ENCODE measurements at places on chromosomes 11 and 22.

DNA sequence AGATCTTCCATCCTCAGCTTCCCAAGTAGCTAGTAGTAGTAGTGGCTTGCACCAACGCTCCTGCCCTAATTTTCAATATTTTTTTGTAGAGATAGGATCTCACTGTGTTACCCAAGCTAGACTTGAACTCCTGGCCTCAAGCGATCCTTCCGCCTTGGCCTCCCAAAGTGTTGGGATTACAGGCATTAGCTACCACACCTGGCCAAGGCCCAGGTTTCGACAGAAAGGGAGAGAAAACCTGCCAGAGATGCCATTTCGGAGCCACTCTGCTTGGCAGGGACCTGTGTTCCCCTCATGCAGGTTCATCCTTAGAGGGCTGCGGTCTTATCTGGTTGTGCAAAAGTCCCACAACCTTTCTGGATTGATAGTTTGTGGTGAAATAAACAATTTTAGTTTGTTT lies 41.4 kb downstream of the FAM83F start:
- no peak for DNase-seq
- no peak overlapping the region for H3K27ac ChIP-seq
- no peak overlapping the region for H3K4me3 ChIP-seq
- no peaks in the 10 kb centered on the region for H3K27me3 ChIP-seq
- no peaks in the 10 kb centered on the region for H3K36me3 ChIP-seq

- peaks cover 50% of the 10 kb centered on the region for H3K4me1 ChIP-seq
- DNase-seq, result no peak
- no peaks in the 10 kb centered on the region for H3K36me3 ChIP-seq
Observed at GRCh38 chr11:1748636-1749394, 1.6 kb downstream of the IFITM10 start.

GRCh38 chr22:25327018-25327755 lies 107.7 kb downstream of the CRYBB2 start:
- H3K36me3 ChIP-seq, result no peaks in the 10 kb centered on the region
- no peak for DNase-seq
- no peaks in the 10 kb centered on the region for H3K27me3 ChIP-seq
- H3K27ac ChIP-seq, result no peak overlapping the region
- H3K4me3 ChIP-seq, result no peak overlapping the region
- no peaks in the 10 kb centered on the region for H3K4me1 ChIP-seq

- DNase-seq, result no peak
- H3K4me3 ChIP-seq, result no peak overlapping the region
- H3K36me3 ChIP-seq, result no peaks in the 10 kb centered on the region
- H3K27me3 ChIP-seq, result no peaks in the 10 kb centered on the region
- no peaks in the 10 kb centered on the region for H3K4me1 ChIP-seq
- no peak overlapping the region for H3K27ac ChIP-seq
Observed at GRCh38 chr11:5317292-5317691, 6.8 kb downstream of the OR51B2 start.

GRCh38 chr11:120612513-120613263 lies 101.1 kb downstream of the GRIK4 start:
- no peaks in the 10 kb centered on the region for H3K27me3 ChIP-seq
- H3K27ac ChIP-seq, result no peak overlapping the region
- no peak overlapping the region for H3K4me3 ChIP-seq
- no peaks in the 10 kb centered on the region for H3K36me3 ChIP-seq
- H3K4me1 ChIP-seq, result peaks cover 15% of the 10 kb centered on the region
- DNase-seq, result no peak

DNA sequence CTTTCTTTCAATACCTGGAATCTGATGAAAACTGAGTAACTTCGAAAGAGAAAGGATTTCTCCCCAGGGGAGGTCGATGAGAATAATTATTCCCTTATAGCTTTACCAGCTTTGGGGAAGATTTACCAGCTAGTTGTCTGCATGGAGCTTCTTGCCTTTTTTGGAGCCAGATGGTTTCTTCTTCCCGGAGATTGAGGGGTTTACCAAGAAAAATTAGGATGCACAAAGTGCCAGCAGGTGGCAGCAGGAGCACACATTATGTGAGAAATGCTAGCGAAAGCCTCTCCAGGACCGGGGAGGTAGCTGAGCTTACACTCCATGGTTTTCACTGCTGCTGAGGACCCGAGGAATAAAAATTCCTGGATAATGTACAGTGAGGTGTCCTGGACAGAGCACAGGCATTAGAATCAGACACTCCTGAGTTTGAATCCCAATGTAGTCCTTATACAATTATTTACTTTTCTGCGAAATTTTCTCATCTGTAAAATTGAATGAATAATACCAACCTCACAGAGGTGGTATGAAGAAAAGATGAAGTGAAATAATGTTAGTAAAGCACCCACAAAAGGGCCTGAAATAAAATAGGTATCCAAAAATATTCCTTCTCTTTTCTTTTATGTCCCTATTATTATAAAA lies 46.0 kb upstream of the PARVA start:
- H3K4me1 ChIP-seq, result peaks cover 8% of the 10 kb centered on the region
- no peaks in the 10 kb centered on the region for H3K36me3 ChIP-seq
- no peak overlapping the region for H3K27ac ChIP-seq
- no peak overlapping the region for H3K4me3 ChIP-seq
- no peak for DNase-seq

DNA sequence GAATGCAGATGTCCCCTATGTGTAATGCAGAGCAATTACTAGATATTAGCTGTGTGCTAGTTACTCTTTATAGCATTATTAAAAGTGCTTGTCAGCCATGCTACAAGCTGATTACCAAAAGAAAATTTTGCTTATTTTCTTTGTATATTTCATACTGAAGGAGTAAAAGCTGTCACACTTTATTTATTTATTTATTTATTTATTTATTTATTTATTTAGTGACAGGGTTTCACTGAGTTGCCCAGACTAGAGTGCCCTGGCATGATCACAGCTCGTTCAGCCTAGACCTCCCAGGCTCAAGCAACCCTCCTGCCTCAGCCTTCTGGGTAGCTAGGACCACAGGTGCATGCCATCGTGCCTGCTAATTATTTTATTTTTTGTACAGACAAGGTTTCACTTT lies 4.3 kb upstream of the MTNR1B start:
- no peaks in the 10 kb centered on the region for H3K4me1 ChIP-seq
- no peaks in the 10 kb centered on the region for H3K36me3 ChIP-seq
- no peak overlapping the region for H3K4me3 ChIP-seq
- DNase-seq, result no peak
- H3K27me3 ChIP-seq, result peaks cover 6% of the 10 kb centered on the region

- peaks cover 24% of the 10 kb centered on the region for H3K4me1 ChIP-seq
- no peaks in the 10 kb centered on the region for H3K27me3 ChIP-seq
- DNase-seq, result no peak
- H3K4me3 ChIP-seq, result no peak overlapping the region
- H3K36me3 ChIP-seq, result no peaks in the 10 kb centered on the region
Observed at GRCh38 chr11:11988099-11988651, 20.3 kb downstream of the DKK3 start.

DNA sequence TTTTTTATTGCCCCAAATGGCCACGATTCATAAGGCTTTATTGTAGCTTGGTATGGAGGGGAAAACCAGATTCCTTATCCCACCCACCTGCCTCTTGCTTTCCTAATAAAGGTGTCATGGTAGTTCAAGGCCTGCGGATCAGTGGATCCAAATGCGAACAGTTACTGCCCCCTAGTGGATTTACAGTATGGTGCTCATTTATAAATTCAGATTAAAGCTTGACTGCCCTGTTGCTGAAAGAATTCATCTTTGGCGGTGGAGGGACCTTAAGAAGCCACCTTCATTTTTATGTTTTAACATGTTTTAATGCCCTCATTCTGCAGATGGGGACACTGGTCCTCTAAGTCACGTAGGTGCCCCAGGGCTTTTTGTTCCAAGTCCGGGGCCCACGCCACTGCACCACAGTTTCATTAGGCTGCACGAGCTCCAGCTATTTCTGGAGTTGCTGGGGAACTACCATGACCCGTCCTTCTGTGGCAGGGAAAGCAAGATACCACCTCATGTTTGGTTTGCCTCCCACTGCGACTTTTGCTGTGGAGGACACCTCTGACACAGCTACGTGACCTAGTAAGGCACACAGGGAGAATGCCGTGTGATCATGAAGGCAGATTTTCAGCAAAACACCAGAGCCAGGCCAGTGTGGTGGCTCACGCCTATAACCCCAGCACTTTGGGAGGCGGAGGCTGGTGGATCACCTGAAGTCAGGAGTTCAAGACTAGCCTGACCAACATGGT lies 15.6 kb upstream of the INCENP start:
- no peak overlapping the region for H3K4me3 ChIP-seq
- no peaks in the 10 kb centered on the region for H3K36me3 ChIP-seq
- no peaks in the 10 kb centered on the region for H3K27me3 ChIP-seq
- no peak for DNase-seq

DNA sequence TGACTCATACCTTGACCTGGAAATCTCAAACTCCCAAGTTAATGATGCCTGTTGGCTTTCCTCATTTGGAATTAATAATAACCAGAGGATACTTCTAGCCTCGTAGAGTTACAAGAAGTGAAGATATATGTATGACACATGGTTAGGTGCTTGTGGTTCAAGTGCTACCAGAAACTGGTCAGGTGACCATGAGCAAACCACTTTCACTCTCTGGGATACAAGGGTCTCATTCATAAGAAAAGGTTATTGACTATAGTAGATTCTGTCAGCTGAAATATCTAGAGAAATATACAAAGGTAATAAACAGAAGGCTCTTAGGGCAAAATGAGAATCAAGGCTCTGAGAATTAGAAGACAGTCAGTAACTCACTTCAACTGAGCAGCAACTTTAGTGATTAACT lies 233.3 kb downstream of the KCNA4 start:
- H3K4me1 ChIP-seq, result no peaks in the 10 kb centered on the region
- H3K27ac ChIP-seq, result no peak overlapping the region
- H3K27me3 ChIP-seq, result no peaks in the 10 kb centered on the region
- H3K4me3 ChIP-seq, result no peak overlapping the region
- no peaks in the 10 kb centered on the region for H3K36me3 ChIP-seq

GRCh38 chr22:50440544-50441249 lies 34.1 kb downstream of the SBF1 start:
- H3K4me1 ChIP-seq, result peaks cover 10% of the 10 kb centered on the region
- DNase-seq, result no peak
- no peaks in the 10 kb centered on the region for H3K27me3 ChIP-seq
- no peak overlapping the region for H3K27ac ChIP-seq
- no peak overlapping the region for H3K4me3 ChIP-seq
- H3K36me3 ChIP-seq, result peaks cover 58% of the 10 kb centered on the region

- no peaks in the 10 kb centered on the region for H3K27me3 ChIP-seq
- no peak for DNase-seq
- no peaks in the 10 kb centered on the region for H3K36me3 ChIP-seq
- H3K27ac ChIP-seq, result no peak overlapping the region
- H3K4me3 ChIP-seq, result no peak overlapping the region
- no peaks in the 10 kb centered on the region for H3K4me1 ChIP-seq
Observed at GRCh38 chr11:17343907-17344306, 7.7 kb upstream of the NCR3LG1 start.

GRCh38 chr11:3903207-3903896 lies 47.9 kb downstream of the STIM1 start:
- no peaks in the 10 kb centered on the region for H3K27me3 ChIP-seq
- H3K4me1 ChIP-seq, result peaks cover 64% of the 10 kb centered on the region
- no peak for DNase-seq
- no peak overlapping the region for H3K27ac ChIP-seq
- H3K36me3 ChIP-seq, result no peaks in the 10 kb centered on the region

GRCh38 chr11:69443968-69444364 lies 37.5 kb upstream of the LINC01488 start:
- H3K36me3 ChIP-seq, result no peaks in the 10 kb centered on the region
- H3K27me3 ChIP-seq, result no peaks in the 10 kb centered on the region
- DNase-seq, result no peak

DNA sequence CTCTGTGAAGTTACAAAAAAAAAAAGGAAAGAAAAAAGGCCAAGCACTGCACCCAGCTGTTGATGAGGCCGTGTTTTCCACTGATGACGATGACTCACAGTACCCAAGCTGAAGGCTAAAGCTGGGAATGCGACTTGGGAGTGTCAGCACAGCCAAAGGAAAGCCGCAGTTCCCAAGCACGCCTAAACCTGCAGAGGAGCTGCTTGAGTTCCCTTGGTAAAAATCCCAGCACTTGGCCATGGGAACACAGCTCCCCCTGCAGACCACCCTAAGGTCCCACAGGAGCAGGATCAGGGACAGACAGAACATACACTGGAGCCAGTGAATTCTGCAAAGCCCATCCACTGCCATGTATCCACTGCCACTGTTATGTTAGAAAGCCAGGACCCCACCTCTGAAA lies 39.9 kb downstream of the SERGEF start:
- H3K4me1 ChIP-seq, result no peaks in the 10 kb centered on the region
- H3K27me3 ChIP-seq, result no peaks in the 10 kb centered on the region
- H3K36me3 ChIP-seq, result no peaks in the 10 kb centered on the region
- DNase-seq, result no peak
